Dermis microvascular lymphatic vessel endothelial cell (primary cell): ENCODE measurements at places on chromosomes 13 and 19.

- no peak for DNase-seq
Observed at GRCh38 chr19:19257137-19257536, 16.0 kb downstream of the TM6SF2 start.

DNA sequence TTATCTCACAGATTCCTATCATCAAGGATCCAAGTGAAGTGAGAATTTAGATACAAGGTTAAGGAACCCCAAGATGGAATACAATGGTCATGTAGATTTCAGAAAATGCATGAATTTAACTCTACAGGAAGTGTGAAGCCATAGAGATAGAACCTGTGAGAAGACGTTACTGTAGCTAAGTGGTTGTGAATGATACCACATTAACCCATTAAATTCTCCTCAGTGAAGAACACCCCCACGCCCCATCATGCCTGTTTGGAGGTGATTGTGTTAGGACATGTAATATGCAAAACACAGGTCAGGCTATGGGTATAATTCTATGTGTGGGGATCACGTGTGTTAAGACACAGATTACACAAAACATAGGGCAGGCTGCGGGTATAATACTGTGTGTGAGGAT, 1166.7 kb downstream of the EFNB2 start:
- no peak for DNase-seq

DNA sequence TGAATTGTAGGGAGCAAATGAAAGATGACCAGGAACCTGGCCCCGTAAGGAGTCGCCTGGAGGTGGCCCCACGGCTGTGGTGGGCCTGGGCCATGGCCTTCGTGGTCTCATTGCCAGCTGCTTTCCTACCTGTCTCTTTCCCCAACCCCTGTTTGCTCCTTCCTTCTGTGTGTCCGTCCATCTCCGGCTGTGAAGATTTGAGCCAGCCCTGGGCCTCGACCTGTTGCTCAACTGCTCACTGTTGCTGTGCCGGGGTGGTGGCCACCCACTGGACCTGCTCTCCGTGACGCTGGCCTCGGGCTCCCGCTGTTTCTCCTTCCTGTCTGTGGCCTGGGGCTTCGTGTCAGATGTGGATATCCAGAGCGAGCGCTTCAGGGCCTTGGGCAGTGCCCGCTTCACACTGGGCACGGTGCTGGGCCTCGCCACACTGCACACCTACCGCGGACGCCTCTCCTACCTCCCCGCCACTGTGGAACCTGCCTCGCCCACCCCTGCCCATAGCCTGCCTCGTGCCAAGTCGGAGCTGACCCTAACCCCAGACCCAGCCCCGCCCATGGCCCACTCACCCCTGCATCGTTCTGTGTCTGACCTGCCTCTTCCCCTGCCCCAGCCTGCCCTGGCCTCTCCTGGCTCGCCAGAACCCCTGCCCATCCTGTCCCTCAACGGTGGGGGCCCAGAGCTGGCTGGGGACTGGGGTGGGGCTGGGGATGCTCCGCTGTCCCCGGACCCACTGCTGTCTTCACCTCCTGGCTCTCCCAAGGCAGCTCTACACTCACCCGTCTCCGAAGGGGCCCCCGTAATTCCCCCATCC, 8.5 kb downstream of the DBP start:
- DNase-seq = no peak

- DNase-seq = no peak
Observed at GRCh38 chr13:100396776-100397175, 191.8 kb downstream of the GGACT start.

- DNase-seq = no peak
Observed at GRCh38 chr13:73081256-73081915, 22.6 kb downstream of the KLF5 start.

- peak; percentile 69 for DNase-seq
Observed at GRCh38 chr19:14497228-14497921, 1.4 kb upstream of the GIPC1 start.
